ENCODE measurements at places on chromosomes 4 and X.

DNA sequence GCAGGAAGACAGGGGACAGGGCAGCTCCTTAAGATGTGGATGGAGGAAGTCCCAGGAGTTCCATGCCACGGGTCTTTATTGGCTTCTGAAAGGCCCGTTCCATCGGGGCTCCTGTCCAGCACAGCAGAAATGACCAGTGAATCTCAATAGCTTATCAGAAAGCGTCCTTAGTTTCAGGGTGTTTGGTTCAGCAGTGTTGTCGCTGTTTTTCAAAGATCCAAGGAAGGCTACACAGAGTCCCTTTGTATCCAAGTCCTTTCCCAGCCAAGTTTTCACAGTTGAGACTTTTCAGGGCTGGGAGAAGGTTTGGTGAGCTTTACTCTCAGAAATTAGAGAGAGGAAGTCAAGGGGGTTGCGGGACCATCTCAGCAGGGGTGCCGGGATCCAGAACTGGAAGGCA, 5.0 kb upstream of the ZCCHC4 start:
- DNase-seq = no peak

GRCh38 chrX:136747003-136747986, 33.4 kb downstream of the ARHGEF6 start:
- DNase-seq = no peak

DNA sequence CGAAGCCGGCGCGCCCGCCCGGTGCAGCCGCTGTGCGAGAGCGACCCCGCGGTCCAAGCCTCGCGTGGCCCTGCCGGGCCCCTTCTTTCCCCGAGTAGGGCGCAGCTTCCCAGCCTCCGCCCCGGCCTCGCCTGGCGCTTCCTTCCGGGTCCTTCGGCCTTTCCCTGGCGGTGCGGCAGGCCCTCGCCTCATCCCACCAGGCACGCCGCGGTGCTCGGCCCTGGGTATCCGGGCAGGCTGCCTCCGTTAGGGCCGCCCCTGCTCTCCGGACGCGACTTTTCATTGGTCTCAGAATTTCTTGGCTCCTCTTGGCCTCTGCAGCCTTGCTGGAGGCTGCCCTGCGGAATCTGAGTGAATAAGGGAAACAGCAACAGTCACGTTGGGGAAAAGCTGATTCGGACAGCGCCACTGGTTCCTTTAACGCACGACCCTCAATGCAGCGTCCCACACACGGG, 429 bp downstream of the UVSSA start:
- DNase-seq = peak; percentile 79

DNA sequence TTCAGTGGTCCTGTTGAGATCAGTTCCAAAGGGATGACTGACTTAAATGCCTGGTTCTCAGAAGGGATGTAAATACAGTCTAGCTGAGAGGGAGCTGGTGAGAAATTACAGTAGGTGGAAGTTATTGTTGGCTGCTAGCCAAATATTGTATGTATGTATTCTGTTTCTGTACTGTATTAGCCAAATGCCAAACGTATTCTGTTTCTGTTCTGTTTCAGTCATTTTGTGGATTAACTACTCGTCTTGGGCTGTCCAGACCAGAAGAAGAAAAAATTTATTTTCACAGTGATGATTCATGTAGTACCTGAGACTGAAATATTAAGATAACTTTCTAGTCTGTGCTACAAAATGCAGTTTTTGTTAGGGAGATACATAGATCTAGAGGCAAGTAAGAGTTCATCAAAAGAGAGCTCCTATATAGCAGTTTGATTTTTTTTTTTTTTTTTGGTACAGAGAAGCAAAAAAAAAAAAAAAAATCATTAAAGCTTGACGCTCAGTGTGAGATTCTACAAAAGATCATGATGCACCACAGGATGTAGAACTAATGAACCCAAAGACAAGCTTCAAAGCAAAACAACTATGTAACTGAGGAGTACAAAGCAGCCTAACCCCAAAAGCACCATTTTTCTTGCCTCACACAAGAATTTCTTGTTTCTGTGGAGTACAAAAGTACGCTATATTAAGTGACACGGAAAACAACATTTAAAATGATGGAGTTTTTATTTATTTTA, 54.8 kb downstream of the CASP6 start:
- DNase-seq = no peak

- no peak for DNase-seq
These were observed 18.5 kb downstream of the ZCCHC18 start for GRCh38 chrX:104130808-104131207.
